Central memory CD4-positive, alpha-beta T cell (primary cell): ENCODE measurements at places on chromosomes 6 and 20.

GRCh38 chr6:136307351-136307750 is 17.7 kb upstream of the BCLAF1 start:
- DNase-seq = no peak

DNA sequence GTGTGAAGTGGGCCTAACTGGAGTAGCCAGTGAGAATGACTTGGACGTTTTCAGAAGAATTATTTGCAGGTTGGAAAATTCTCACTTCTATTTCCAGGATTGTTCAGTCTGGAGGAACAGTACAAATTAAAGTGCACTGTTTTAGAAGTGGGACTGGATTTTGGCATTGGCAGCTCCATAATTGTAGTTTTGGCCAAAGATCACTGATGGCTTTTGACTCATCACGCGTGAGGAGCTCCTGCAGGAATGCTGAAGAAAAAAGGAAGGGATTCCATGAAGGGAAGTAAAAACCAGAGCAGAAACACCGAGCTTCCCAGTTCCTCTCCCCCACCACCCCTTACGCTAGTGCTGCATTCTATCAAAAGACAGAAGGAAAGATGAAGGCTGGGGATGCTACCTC is 103.5 kb downstream of the JARID2 start:
- DNase-seq = no peak

DNA sequence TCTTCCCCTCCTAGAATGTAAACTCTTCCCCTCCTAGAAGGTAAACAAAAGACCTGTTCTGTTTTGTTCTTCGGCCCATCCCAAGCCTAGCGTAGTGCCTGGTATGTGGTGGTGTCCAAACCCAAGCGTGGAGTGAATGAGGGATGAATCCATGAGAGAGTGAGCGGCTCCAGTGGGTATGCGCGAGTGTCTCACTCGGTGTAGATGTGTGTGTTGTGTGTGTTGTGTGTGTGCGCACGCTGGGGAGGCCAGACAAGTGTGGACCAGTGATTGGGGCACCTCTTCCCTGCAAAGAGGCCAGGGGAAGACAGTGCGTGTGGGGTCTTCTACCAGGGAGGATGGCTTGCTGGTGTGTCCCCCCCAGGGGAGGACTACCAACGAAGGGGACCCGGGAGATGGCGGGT is 392 bp upstream of the SLC2A10 start:
- no peak for DNase-seq

- DNase-seq = no peak
Observed at GRCh38 chr20:6007529-6008103, 46.2 kb downstream of the LRRN4 start.

GRCh38 chr6:27791182-27791943 is 120.8 kb downstream of the OR2B2 start:
- DNase-seq = no peak

- DNase-seq = no peak
Observed at GRCh38 chr20:270517-270916, 13.0 kb downstream of the DEFB132 start.

DNA sequence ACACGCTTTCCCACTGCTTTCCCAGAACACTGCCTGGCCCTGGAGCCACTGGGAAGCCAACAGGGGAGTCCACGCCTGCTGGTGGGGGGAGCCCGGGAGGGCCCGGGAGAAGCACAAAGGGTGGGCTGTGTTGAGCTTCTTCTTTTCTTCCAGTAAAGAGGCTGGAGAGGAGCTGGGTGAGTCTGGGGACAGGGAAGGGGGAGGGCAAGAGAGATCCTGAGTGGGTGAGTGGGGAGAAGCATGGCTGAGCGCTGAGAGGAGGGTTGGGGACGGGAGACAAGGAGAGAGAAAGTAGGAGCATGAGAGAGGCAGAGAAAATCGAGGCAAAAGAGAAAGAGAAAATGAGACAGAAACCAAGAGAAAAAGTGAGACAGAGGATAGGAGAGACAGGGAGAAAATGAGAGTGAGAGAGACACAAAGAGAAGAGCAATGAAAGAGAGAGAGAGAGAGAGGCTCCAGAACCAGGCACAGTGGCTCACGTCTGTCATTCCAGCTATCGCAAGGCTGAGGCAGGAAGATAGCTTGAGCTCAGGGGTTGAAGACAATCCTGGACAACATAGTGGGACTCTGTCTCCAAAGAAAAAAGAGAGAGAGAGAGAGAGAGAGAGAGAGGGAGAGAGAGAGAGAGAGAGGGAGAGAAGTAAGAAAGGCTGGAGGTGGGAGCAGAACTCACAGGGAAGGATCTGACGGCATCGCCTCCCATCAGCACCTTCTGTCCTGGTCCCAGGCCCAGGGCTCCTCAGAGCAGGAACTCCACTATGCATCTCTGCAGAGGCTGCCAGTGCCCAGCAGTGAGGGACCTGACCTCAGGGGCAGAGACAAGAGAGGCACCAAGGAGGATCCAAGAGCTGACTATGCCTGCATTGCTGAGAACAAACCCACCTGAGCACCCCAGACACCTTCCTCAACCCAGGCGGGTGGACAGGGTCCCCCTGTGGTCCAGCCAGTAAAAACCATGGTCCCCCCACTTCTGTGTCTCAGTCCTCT is 2.0 kb downstream of the LST1 start:
- no peak for DNase-seq

GRCh38 chr6:13012977-13013680 is 296.6 kb downstream of the PHACTR1 start:
- DNase-seq = no peak

GRCh38 chr6:158640519-158640918 is 4.0 kb downstream of the DYNLT1 start:
- DNase-seq = no peak
